T-helper 22 cell (primary cell): ENCODE measurements at places on chromosomes 3 and 15.
A peak's percentile ranks its signal among the peaks of the same experiment; 100 is the strongest.

DNA sequence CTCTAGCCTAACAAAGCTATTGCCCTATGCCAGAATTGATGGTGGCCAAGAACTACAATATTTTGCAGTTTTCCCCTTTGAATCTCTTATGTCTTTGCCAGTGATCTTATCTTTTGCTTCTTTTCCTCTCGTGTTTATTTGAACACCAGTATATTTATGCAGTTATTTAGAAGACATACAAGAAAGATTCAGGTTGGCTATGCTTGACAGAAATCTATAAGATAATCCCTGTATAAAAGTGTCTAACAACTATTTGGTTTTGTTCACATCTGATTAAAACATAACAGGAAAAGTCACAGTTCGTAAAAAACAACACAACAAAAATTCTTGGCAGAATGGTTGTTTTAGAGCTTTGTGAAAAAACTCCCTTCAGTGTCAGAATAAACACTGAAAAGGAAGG, 63.7 kb downstream of the SEMA6D start:
- DNase-seq, result no peak

- no peak for DNase-seq
Observed at GRCh38 chr3:133295199-133295901, 104.5 kb upstream of the BFSP2 start.

- no peak for DNase-seq
Observed at GRCh38 chr3:81910244-81910852, 148.9 kb upstream of the GBE1 start.

- no peak for DNase-seq
Observed at GRCh38 chr3:188133219-188133618, 20.7 kb upstream of the LPP start.

DNA sequence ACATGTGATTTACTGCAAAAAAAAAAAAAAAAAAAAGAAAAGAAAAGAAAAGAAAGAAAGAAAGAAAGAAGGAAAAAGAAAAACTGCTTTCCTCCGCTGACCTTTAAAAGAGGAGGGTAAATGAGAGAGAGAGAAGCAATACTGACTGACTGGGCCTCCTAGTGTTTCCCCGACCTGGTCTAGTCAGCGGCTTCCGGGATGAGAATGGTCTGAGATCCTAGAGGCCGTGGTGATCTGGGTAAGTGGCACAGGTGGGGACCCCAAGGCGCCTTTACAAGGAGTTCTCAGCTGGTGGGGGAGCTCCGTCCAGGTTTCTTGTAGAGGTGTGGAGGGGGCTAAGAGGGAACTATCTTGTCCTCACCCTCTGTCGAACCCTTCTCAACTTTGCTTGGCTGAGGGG, 223.1 kb downstream of the MEIS2 start:
- DNase-seq, result no peak

GRCh38 chr15:64315216-64315615, 40.8 kb downstream of the CSNK1G1 start:
- no peak for DNase-seq

DNA sequence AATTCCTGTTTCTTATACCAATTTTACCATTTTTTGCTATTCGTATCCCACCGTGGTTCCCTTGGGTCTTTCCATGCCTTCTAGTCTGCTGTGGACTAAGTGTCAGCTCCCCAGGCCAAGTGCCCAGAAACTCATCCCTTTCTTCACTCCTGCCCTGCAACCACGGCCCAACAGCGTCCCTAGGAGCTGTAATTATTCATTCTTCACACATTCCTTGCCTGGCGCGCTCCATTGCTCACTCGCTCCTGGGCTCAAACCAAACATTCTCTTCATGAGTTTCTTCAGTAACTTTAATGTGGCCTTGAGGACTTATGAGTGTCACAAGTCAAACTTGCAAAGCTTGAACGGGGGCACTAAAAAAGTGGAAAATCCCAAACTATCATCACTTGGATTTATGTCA, 15.7 kb downstream of the GABRB3 start:
- no peak for DNase-seq

GRCh38 chr15:62935300-62936081, 107.1 kb upstream of the TPM1 start:
- DNase-seq, result no peak

- no peak for DNase-seq
Observed at GRCh38 chr3:120203621-120204020, 81.4 kb downstream of the GPR156 start.

DNA sequence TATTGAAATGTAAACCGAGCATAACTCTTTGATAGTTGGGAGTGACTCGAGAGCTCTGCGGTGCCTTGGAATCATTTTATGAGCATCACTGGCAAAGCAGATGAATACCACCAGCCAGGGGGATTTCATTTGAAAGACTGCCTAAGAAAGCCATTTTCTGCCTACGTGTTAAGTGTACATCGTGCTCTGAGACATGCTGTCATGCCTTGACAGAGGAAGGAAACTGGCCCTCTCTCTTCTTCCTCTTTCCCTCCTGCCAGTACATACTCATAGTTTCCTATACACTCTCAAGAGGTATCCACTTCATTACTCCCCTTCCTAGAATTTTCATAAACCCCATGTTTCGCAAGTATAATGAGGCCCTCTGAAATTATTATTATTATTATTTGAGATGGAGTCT, 8.8 kb downstream of the BCL2A1 start:
- DNase-seq, result no peak

GRCh38 chr15:63909819-63910437, 76.2 kb upstream of the HERC1 start:
- DNase-seq, result no peak

DNA sequence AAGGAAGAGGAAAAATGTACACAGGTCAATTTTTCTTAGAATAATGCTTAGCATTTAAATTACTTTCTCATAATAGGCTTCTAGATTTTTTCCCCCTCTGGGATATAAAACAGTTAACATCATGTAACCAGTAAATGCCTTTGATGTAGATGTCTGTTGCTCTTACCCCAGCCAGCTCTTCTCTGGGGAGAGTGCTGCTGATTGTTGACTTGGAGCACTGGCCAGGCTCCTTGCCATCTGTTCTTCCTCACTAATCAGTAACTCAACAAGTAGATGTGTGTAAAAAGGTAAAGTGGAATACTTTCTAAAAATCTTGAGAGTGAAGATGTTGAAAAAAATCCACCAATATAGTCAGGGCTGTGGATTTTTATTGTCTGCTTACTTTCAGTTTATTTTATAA, 42.2 kb downstream of the RIOX2 start:
- no peak for DNase-seq

- no peak for DNase-seq
Observed at GRCh38 chr15:39510001-39510701, 70.7 kb upstream of the THBS1 start.

DNA sequence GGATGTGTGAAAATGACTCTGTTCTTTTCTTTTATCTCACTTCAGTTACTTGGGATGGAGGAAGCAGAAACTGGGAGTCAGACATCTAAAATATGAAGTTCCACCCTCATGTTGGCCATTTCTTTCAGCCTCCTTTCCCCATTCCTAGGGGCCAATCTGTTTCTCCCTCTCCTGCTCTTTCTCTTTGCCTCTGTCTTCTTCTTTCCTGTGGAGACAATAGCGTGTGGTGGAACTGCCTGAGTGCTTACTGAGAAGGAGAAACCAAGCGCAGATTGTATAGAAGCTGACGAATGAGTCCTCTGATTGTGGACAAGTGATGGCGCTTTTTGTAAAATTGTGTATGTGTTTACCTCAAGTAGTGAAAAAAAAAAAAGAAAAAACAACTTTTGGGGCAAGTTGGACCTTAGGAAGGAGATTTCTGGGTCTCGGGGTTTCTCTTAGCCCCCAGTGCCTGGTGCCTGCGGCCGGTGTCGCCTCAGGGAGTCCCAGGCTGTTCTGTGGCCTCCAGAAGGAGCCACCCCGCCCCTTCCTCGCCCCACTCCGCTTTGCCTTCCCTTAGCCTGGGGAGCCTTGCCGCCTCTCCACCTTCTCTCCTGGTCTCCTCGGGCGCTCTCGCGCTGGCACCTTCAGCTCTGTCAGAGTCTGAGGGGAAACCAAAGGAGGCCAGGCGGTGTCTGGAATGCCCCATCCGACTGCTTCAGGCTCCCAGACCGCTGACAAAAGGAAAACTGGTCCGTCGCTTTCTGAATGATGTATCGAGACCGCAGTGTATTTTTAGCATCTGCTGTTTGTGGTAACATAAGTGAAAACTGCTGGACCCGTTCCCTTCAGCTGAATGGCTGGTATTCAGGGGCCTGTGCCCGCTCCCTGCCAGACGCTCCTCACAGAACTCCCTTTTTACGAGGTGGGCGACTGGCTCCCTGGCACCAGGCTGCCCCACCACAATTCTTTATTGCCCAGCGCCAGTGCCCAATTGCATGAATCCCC, 30.1 kb downstream of the SCG5 start:
- no peak for DNase-seq

DNA sequence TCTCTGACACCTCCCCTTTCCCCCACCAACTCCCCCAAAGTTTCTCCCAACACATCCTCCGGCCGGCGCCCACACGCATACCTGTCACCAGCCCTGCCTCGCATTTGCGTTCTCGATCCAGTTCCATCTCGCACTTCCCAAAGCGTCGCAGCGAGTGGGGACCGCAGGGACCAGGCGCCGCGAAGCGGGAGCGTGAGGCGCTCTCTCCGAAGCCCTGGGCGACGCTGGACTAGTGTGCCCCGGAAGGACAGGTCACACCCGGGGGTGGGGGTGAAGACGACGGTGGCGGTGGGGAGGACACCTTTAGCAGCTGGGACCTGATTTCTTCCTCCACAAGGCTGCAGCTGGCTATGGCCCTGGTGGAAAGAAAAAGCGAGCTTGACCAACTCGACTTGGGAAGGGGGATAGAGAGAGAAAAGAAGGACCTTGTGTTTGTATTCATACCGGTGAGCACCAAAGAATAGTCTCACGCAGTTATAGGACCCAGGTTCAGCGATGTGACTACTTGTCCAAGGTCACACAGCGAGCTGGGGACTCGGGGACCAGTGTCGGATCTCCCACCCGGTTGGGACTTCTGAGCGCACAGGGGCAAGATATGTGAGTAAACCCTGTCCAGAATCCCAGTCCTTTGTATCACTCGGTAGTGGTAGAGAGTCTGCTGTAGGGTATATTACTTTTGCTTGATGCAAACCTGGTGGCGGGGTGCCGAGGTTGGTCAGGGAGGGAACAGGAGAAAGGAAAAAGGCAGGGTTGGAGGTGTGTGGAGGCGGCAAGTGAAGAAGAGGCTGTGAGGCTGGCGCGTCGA, 607 bp upstream of the GHSR start:
- no peak for DNase-seq

DNA sequence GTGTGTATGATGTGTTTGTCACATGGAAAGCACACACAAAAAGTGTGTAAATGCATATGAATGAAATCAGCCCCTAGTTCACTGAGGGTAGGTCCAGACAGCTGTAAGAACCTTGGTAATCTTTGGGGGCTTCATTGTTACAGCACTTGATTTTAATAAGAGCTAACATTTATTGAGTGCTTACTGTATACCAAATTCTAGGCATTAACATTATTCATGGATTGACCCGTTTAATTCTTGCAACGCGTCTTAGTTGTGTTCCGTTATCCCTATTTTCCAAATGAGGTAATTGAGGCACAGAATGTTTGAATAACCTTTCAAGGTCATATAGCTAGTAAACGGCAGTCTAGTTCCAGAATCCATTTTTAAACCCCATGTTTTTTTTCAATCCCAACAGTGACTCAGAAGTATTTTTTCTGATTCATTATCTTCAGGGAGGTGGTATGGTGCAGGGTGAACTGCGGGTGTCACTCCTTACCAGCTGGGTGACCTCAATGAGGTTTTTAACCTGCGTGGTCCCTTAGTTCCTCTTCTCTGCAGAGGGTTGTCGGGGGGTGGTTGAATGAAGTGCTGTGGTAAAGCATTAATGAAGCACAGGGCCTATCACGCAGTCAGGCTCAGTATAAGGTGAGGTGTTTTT, 14.2 kb downstream of the RAB8B start:
- peak; percentile 32 for DNase-seq

DNA sequence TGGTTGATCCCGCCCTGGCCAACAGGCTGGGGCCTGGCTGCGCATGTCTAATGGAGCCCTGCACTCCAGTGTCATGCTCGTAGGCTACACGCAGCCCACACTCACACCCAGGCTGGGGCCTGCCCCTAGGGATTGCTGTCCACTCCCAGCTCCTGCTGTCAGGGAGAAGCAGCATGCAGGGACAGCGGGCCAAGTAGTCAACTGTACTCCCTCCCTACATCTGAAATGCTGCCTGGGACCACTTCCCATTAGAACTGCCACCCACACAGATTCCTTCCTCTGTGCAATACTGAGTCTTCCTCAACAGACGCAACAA, 16.1 kb downstream of the ALS2CL start:
- no peak for DNase-seq

DNA sequence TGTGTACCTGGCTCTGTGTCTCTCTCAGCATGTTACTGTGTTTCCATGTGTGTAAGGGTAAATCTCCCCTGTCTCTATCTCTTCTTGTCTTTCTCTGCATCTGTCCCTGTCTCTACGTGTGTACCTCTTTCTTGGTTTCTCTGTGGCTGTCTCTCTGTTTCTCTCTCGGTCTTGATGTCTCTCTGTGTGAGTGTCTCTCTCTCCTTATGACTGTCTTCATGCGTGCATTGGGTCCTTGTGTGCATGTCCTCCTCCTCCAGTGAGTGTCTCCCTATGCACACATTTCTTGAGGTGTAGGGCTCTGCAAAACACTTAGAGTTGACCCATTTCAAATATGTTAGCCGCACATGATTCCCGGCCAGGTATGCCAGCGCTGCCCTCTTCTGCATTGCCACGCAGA, 903.3 kb upstream of the CFAP20DC start:
- DNase-seq, result no peak

DNA sequence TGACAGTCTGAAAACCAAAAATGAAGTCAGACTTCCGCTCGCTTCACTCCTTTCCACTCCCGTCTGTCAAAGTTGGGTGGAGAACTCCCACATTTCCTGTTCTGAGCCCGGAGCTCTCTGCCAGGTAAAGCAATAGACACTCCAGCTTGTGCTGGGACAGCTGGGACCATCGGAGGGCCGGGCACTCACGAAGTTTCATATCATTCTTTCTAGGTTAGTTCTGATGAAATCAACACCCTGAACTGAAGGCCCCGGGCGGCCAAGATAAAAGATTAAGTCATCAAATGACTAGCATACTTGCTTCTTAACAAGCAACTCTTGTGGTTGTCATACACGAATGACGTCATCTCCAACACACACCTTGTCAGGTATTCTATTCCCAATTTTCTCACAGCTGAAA, 42.1 kb downstream of the MAGI1 start:
- no peak for DNase-seq

GRCh38 chr3:138210528-138210927, 23.4 kb downstream of the ARMC8 start:
- DNase-seq, result no peak

GRCh38 chr3:43581343-43581742, 40.5 kb downstream of the ANO10 start:
- no peak for DNase-seq
